SK-MEL-5 (cell line): ENCODE measurements at places on chromosomes 3 and 15.
A peak's percentile ranks its signal among the peaks of the same experiment; 100 is the strongest.

DNA sequence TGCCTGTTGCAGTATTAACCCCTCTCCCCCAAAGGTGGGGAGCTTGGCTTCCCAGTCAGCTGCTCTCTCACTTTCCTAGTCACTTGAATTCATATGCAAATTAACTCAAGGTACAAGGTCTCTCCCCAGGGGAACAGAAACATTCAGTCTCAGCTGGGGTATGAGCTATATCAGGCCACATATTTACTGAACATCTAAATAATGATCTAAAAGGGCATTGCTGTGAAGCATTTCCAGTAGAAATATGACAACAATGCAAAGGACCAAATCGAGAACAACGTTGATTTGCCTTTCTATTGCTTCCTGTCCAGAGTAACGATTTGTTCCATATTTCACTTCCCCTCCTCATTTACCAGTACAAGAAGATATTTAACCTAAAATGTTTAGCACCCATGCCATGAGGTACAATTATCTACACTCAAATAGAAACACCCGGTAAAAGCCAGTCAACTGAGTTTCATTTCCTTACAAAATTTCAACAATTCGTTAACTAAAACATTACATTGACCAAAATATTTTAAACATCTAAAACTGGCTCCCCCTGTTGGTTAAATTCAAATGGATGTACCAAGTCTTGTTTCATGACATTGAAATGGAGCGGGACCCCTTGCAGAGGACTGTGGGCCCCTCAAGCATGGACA is 36.5 kb upstream of the KLHL6 start:
- DNase-seq = peak; percentile 22

- no peak for DNase-seq
Measured at GRCh38 chr15:34023907-34024306, 15.1 kb downstream of the AVEN start.

DNA sequence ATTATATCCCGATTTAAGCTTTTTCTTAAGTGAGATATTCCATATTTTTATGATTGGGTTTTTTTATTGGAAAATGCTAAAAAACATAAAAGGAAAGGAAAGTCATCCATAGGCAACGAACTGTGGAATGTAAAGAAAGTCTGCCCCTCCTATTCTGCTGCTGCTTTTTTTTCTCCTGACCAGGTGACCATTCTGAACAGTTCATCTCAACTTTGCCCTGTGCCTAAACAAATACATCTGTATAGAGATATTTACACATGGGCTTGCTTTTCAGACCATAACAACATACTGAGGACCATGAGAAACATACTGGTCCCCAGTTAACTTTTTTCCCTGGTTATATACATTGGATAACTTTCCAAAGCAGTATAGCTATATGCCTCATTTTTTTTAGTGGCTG is 18.9 kb upstream of the MLF1 start:
- DNase-seq = no peak

DNA sequence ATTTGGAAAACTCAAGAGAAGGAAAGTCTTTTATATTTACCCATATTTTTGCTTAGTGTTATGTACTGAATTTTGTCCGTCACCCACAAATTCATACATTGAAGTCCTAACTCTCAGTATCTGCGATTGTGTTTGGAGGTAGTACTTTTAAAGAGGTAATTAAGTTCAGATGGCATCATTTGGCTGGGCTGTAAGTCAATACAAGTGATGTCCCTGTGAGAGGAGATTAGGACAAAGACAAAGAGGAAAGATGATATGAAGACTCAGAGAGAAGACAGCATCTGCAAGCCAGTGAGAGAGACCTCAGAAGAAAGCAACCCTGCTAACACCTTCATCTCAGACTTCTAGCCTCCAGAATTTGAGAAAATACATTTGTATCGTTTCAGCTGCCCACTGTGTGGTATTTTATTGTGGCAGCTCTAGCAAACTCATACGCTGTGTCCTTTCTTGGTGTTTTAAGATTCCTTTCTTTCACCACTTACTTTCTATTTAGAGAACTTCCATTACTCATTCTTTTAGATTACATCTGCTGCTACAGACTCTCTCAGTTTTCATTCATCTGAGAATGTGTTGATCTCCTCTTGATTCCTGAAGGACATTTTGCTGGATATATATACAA is 17.0 kb downstream of the LRCH3 start:
- no peak for DNase-seq

DNA sequence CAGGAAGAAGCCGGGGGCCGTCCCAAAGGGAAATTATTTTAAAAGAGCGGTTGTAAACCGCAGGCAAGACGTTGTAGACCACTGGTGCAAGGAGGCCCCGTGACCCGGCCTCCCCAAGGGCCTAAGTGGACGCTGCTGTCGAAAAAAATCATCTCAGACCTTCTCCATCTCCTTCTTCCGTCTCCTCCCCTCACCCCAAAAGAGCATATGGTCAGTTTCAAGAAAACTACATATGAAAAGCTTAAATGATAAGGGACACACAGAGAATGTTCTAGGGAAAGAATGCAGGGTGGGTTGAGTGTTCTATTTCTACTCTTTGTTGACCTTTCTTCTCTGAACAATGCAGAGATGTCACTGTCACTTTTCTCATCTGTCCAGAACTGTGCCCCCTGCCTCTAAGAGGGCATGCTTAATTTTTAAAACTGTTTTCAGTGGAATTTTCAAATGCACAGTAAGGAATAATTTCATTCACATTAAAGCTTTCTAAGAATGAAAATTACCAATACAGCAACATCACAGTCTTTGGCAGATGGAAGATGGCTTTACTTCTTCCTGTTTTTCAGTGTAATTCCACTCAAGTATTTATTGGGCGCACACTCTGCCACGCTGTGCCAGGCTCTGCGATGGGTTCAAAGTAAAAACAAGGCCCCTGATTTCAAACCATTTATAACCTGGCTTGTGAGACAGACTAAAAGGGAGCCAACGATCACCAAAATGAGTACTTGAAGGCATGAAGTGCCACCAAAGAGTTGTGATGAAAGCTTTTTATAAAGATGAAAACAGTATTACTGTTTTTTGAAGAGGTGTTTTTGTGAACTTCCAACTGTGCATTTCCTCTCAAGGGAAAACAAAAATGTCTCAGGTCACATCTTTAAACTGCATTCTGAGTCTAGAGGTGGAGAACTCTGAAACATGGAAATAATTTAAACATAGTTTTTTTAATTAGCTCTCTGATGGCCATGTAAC is 891 bp upstream of the TOP2B start:
- DNase-seq = no peak

DNA sequence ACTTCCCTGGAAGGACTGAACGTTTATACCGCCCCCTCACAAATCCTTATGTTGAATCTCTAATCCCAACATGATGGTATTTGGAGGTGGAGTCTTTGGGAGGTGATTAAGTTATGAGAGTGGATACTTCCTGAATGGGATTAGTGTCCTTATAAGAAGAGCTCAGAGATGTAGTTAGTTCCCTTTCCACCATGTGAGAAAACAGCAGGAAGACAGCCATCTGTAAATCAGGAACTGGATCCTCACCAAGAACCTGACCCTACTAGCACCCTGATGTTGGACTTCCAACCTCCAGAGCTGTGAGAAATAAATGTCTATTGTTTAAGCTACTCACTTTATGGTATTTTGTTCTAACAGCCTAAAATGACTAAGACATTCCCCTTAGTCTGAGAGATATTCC is 33.3 kb upstream of the SACM1L start:
- no peak for DNase-seq

DNA sequence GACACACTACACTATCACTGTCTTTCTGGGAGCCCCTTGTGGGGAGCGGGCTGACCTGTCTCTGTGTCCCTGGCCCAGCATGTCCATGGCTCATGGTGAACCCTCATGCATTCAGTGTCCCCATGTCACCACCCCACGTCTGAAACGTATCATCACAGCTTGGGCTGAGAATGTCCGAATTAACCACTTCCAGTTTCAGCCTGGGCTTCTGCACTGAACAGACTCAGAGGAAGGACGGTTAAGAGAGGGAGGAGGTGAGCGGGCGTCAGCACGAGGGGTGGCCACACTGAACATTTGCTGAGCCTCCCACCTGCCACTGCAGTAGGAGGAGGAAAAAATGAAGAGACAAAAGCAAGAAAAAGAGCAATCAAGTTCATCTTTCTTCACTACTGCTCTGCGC is 30.5 kb downstream of the ATP2B2 start:
- no peak for DNase-seq

- DNase-seq = no peak
Measured at GRCh38 chr3:172766718-172767405, 16.3 kb downstream of the ECT2 start.

GRCh38 chr3:16828815-16829214 is 55.9 kb upstream of the PLCL2 start:
- peak; percentile 85 for DNase-seq

- no peak for DNase-seq
Measured at GRCh38 chr3:131729643-131730017, 226.9 kb upstream of the MRPL3 start.

- no peak for DNase-seq
Measured at GRCh38 chr15:38650936-38651327, 86.3 kb upstream of the RASGRP1 start.

- no peak for DNase-seq
Measured at GRCh38 chr15:74917676-74918075, 11.0 kb upstream of the FAM219B start.

GRCh38 chr3:196688349-196688748 is 23.7 kb downstream of the CEP19 start:
- peak; percentile 21 for DNase-seq

- no peak for DNase-seq
Measured at GRCh38 chr3:14814411-14814871, 4.3 kb upstream of the FGD5 start.

- no peak for DNase-seq
Measured at GRCh38 chr15:84755736-84756527, 7.5 kb downstream of the ZNF592 start.

GRCh38 chr3:105334138-105334882 is 32.4 kb upstream of the ALCAM start:
- DNase-seq = no peak

DNA sequence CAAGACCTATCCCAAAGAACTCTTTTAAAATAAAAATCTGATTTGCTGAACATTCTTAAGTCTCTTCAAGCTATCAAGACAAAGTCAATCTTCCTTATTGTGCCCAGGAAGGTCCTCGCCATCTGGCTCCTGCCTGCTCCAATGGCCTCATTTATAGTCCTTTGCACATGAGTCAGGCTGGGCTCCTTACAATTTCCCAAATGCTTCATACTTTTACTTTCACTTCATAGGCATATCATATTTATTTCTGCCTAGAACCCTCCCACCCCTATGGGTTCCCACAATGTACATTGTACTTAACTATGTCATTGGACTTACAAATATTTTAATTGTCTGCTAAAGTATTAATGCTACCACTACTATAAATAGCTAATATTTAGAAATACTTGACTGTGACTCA is 9.1 kb downstream of the THRB start:
- DNase-seq = no peak

DNA sequence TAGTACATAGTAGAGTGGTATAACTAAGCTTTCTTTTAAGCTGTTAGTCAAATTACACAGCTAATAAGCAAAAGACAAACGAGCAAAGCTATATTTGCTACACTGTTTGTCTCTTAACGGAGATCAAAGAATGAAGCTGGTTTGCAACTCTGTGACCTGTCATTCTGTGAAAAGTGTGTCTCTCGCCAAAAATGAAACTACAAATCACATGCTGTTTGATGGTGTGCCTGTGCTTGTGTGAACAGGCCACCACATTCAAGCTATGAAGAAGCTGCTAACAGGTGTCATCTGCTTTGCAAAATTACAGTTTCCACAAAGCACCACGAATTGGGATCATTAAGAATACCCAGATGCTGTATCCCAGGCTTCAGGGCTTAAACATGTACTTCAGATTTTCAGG is 667.8 kb upstream of the NAALADL2 start:
- peak; percentile 60 for DNase-seq

DNA sequence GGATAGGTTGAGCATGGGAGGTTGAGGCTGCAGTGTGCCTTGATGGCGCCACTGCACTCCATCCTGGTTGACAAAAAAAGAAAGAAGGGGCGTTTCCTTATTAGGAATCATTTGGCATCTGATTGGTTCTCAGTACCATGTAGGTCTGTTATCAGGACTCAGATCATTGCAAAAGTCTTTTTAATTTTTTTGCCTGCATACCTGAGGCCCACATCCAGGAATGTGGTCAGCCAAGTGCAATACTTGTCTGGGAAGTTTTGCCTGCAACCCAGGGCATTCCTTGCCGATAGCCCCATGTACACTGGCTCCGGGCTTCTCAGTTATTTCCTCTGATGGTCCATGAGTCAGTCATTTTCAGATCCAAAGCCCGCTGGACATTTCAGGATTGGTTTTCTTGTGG is 50.1 kb upstream of the CRTC3 start:
- no peak for DNase-seq

DNA sequence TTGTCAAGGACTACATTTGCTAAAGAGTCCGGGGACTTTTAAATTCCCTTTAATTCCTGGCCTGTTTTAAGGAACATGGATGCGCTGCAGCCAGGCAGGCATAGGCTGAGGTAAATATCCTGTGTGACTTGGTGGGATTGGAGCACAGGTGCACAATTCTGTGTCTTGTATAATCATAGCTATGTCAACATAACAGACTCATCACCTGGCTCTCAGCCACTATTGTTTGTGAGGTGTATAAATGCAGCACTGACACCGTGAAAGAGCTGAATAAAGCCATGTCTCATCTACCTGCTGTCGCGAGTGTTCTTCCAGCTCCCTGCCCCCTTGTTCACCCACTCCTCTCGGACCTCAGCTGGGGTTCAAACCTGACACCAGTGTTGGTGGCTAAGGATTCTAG is 109.7 kb downstream of the MFSD1 start:
- DNase-seq = no peak

- no peak for DNase-seq
Measured at GRCh38 chr15:60576515-60576914, 97.6 kb upstream of the ICE2 start.

GRCh38 chr3:131738095-131738494 is 235.3 kb upstream of the MRPL3 start:
- DNase-seq = no peak
